ENCODE measurements at places on chromosomes 1 and 21.

- no peak for DNase-seq
Observed at GRCh38 chr1:61184040-61184713, 101.8 kb downstream of the NFIA start.

- peak; percentile 84 for DNase-seq
Observed at GRCh38 chr21:37700641-37701202, 215.5 kb downstream of the KCNJ6 start.

DNA sequence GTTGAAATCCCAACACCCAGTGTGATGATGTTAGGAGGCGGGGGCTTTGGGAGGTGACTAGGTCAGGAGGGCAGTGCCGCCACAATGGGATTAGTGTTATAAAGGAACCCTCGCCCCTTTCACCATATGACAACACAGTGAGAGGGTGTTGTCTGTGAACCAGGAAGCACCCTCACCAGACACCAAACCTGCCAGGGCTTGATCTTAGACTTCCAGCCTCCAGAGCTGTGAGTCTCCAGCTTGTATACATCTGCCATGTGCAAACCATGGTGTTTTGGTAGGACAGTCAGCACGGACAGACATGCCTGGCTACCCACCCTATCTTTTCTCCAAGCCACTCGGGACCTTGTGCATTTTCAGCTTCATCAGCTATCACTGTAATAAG is 4.0 kb downstream of the TRIM11 start:
- DNase-seq, result no peak

DNA sequence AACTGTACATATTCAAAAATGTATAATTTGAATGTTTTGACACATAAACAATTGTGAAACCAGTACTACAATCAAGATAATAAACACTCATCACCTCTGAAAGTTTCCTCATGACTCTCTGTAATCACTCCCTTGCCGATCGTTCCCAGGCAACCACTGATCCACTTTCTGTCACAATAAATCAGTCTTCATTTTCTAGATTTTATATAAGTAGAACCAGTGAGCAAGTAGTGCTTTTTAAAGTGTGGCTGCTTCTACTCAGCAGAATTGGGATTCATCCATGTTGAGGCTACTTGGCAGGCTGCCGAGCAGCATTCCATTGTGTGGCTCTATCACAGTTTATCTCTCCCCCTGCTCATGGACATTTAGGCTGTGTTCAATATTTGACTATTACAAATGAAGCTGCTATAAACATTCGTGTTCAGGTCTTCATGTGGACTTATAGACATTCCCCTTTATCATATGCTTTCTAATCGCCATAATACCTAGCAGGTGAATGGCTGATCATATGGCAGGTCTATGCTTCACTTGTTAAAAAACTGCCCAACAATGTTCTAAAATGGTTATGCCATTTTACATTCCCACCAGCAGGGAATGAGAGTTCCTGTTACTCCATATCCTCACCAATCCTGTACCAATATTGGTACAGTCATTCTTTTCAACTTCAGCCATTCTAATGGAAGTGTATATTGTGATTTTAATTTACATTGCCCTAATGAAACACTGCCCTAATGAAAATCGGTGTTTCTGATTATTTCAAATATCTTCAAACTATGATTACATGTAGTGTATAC is 20.5 kb downstream of the TEX38 start:
- no peak for DNase-seq

GRCh38 chr1:3652548-3653285 is 401 bp downstream of the TP73 start:
- peak; percentile 37 for DNase-seq

- no peak for DNase-seq
Observed at GRCh38 chr1:205064741-205065316, 19.4 kb downstream of the TMEM81 start.

GRCh38 chr1:90850898-90851710 is 134.0 kb upstream of the BARHL2 start:
- DNase-seq, result peak; percentile 84

GRCh38 chr1:235940285-235940684 is 73.6 kb upstream of the LYST start:
- DNase-seq, result no peak

GRCh38 chr1:42962641-42963377 is 4.1 kb upstream of the SLC2A1 start:
- no peak for DNase-seq

GRCh38 chr1:16053781-16054502 is 10.4 kb downstream of the CLCNKB start:
- no peak for DNase-seq

- DNase-seq, result peak; percentile 93
Observed at GRCh38 chr1:113811888-113812660, at the start of gene RSBN1. Gene RSBN1, minus strand, starts transcription at chr1:113812476. Its CDS starts 64 bp downstream, at chr1:113812412.

GRCh38 chr21:43574741-43575472 is 84.4 kb downstream of the HSF2BP start:
- DNase-seq, result no peak

DNA sequence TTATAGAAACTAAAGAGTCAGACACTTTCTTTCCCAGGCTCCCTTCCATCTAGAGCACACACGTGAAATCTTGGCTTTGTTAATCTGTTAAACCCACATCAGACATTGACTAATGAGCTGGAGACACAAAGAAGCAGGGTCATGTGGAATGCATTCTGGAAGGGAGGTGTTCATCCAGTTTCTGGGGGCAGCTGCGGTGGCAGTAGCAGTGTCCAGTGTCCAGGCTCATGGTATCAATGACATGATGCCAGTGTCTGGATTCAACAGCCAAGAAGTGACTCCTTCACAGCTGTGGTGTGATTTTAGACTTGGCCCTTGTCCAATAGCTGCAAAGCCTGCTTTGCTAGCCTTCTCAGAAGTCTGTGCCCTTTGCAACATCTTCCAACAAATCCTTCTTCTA is 95.2 kb downstream of the NTPCR start:
- no peak for DNase-seq

- DNase-seq, result no peak
Observed at GRCh38 chr1:197065559-197065958, 1.5 kb downstream of the F13B start.

DNA sequence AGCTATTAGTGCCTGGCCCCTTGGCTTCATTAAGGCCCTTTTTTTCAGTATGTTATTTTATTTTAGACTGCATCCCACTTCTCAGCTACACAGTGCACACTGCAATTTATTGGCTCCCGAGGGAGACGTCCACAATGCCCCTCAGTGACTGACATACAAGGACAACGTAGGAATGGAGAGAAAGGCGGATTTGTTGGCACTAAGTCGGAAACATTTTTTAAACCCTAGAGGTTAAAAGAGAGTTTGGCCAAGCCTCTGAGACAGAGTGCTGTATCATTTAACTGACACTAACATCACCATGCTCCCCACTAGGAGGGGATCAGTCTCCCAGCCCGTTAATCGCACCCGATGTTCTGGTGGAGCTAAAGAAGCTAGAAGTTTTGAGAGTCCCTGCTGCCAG is 45.7 kb upstream of the FOXD3 start:
- no peak for DNase-seq

GRCh38 chr1:175602026-175602585 is 141.3 kb downstream of the TNR start:
- DNase-seq, result no peak

- no peak for DNase-seq
Observed at GRCh38 chr21:21039624-21040170, 41.5 kb downstream of the NCAM2 start.

DNA sequence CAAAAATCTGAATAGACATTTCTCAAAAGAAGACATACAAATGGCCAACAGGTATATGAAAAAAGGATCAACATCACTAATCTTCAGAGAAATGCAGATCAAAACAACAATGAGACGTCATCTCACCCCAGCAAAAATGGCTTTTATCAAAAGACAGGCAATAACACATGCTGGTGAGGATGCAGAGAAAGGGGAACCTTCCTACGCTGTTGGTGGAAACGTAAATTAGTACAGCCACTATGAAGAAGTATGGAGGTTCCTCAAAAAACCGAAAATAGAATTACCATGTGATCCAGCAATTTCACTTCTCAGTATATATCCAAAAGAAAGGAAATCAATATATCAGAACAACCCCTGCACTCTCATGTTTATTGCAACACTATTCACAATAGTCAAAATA is 65.1 kb upstream of the ATP1B1 start:
- no peak for DNase-seq

- DNase-seq, result no peak
Observed at GRCh38 chr21:44005593-44005992, 6.5 kb upstream of the TRAPPC10 start.

DNA sequence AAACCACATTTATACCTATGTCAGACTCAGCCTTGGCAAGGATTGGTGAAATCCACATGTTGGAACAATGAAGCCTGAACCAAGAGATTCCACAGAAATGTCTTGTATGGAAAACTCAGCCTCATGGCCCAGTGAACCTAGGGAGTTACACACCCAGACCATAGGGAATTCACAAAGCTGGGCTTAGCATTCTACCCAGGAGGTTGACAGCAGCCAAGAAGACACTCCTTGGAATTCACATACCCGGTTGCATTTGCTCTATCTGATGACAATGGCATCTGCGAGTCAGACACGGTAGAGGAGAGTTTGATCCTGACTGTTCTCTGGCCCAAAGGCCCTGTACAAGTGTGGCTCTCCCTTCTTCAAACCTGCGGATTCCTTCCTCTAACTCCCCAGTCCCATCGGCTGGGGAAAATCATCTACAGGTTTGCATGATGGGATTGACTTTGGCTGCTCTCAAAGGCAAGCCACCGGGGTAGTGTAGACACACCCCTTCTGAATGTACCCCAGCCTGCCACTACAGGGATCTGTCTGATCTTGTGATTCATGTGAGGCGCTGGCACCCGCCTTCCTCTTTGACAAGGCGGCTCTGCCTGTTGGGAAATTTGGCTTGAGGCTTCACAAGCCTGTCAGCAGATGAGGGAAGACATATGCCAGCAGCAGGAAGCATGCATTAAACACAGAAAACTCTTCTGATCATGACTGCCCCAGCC is 297.3 kb upstream of the KAZN start:
- DNase-seq, result no peak

DNA sequence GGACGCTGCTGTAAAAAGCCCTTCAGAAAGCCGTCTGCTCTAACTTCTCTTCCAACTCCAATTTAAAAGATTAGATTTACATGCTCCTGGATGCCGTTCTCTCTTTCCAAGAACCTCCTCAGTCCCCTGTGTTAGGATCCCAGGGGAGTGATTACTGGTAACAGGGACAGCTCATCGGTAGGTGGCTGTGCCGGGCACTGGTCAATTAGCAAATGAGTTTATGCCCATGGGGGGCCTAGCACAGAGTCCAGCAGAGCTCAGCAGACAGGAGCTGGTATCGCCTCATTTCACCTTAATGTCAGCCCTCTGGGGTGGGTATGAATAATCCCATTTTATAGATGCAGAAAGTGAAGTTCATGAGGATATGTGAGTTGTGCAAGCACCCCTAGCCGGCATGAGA is 191.9 kb downstream of the GRIK3 start:
- DNase-seq, result no peak

DNA sequence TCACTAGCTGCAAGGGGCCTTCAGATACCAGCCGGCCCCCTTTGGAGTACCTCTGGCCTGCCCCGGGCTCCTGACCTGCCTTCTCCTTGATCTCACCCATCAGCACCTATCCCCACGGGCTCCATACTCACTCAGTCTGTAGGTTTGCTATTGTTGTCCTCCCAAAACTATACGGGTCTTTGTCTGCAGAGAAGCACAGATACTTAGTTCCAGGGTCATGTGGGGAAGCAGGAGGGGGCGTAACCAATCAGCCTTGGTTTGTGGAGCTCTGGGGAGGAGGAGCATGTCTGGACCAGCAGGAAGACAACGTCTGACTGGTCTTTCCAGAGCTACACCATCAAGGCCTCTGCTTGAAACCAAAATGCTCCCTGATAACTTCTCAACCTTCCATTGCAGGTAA is 15.2 kb downstream of the TMEM63A start:
- no peak for DNase-seq

GRCh38 chr1:153535242-153536011 is at the start of gene S100A6:
Gene S100A6, minus strand, starts transcription at chr1:153535991. Its CDS starts 652 bp downstream, at chr1:153535339.
- no peak for DNase-seq

GRCh38 chr1:58041621-58042020 is 504.9 kb downstream of the OMA1 start:
- DNase-seq, result no peak

DNA sequence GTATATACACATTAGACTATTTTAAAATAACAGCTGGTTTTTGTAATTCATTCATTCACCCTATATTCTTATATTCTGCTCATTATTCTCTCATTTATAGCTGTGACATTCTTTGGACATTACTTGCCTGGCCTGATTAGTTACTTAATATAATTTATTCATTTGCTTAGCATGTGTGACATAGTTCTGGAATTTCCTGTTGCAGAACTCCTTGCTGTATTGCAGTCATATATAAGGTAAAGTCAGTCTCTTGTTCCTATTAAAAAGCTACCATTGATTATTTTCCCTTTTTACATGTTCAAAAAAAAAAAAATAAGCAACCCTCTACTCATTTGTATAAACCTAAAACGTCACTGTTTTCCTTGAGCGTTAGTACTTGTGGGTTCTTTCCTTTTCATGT is 23.9 kb downstream of the GNAT2 start:
- no peak for DNase-seq

DNA sequence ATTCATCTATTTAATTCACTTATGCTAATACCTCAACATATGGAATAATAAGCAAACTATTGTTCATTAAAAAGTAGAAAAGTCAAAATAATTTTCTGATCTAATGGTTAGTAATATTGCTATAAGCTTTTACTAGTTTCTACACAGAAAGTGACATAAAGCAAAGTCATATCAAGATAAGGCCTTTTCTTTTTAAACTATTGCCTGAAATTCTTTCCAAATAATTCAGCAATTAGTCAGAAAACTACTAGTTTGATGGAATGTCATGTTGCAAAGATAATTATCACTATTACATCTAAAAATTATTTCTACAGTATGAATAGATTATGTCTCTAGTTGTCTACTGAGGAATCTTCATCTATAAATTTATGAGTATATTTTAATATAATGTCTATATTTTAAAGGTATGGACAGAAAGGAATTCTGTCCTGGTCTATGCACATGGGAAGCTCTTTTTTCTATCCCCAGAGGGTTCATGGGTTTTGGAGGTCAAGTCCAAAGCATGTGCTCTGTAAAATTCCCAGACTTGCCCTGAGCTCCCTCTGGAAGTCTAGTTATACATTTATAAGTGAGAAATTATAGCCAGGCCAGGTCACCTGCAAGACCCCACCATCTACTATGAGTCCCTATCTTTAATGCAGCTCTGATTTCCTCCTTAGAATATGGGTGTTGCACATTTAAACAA is 84.6 kb upstream of the DPYD start:
- no peak for DNase-seq

GRCh38 chr1:56773341-56774066 is 45.7 kb downstream of the FYB2 start:
- DNase-seq, result no peak

DNA sequence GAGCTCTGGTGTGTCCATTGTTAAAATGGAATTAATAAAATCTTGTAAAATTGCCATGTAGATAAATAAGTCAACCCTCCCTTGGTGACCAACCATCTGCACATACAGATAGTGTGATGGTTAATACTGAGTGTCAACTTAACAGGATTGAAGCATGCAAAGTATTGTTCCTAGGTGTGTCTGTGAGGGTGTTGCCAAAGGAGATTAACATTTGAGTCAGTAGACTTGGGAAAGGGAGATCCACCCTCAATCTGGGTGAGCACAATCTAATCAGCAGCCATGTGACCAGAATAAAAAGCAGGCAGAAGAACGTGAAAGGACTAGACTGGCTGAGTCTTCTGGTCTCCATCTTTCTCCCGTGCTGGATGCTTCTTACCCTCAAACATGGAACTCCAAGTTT is 174.8 kb downstream of the LTN1 start:
- DNase-seq, result no peak

Data from germinal center (tissue), 1 donor.